ENCODE measurements at places on chromosomes 12 and 14.

- no peak for DNase-seq
Observed at GRCh38 chr12:98551787-98552186, 36.4 kb downstream of the TMPO start.

- no peak for DNase-seq
Observed at GRCh38 chr12:95690861-95691635, 99.5 kb downstream of the NTN4 start.

GRCh38 chr12:30437616-30438015 lies 258.1 kb downstream of the IPO8 start:
- DNase-seq, result no peak

DNA sequence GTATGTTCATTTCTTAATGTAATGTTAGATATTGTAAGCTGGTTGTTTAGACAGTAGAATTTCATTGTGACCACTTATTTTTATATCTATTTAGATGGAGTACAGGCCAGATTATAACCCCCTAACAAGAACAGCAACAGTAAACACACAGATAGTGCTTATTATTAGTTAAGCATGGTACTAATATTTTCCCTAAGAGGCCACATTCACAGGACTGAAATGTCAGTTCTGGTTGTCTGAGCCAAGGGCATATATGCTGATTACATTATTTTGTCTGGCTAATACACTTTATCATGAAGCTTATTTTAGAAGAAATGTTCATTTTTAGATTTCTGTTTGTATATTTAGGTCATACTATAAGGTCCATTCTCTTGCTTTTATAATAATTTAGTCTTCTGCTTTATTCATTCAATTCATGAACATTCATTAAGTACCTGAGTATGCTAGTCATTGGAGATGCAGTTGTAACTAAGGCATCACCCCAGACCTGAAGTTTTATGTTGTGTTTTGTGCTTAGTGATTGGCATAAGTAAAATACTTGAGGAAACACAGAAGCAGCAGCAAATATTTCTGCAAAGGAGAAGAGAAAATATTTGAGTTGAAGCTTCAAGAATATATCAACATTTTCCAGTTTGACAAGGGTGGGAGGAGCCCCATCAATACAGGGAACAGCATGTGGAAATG lies 413.7 kb downstream of the RAD51B start:
- no peak for DNase-seq

- no peak for DNase-seq
Observed at GRCh38 chr14:98498019-98498885, 773.7 kb downstream of the BCL11B start.

- no peak for DNase-seq
Observed at GRCh38 chr12:46265102-46265501, 3.7 kb downstream of the SLC38A1 start.

- no peak for DNase-seq
Observed at GRCh38 chr14:70468731-70469130, 16.8 kb downstream of the ADAM21 start.

DNA sequence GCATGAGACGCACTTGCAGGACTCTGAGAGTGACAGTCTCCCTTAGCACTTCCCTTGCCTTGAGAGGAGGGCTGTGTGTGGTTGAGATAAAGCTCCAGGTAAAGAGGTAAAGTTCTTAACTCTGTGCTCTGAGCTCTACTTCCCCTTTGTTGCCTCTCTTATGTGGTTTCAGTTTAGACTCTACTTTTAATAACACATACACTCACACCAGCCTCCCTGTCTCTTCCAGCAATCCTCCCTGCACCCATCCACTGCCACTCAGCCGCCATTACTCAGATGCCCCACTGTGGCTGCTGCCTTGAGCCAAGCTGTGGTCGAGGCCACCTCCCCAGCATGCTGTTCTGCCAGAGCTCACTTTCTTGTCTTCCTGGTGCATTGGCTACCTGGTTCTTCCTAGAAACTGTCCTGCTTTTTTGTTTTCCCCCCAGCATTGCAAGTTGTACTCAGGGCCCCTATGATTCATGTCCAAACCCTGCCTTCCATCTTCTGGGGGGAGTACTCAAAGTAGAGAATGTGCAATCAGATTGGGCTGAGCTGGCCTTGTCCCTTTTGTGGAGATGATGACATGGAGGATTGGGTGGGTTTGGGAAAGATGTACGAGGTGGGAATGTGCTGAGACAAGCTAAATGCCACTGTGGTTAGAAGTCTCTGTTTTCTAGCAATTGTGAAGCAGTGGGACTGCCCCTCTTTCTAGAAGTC lies 115.5 kb upstream of the PARP11 start:
- no peak for DNase-seq

GRCh38 chr12:64064706-64065105 lies 157.4 kb downstream of the KICS2 start:
- no peak for DNase-seq

- no peak for DNase-seq
Observed at GRCh38 chr12:132398386-132398991, 69.1 kb upstream of the GALNT9 start.

GRCh38 chr12:124915239-124916236 lies 1.1 kb upstream of the UBC start:
- no peak for DNase-seq

- no peak for DNase-seq
Observed at GRCh38 chr14:49303946-49304516, 282.1 kb downstream of the RPS29 start.

GRCh38 chr12:42119085-42119633 lies 25.5 kb downstream of the GXYLT1 start:
- no peak for DNase-seq

- no peak for DNase-seq
Observed at GRCh38 chr14:99562856-99563748, 40.9 kb downstream of the CCDC85C start.

GRCh38 chr12:119306593-119306992 lies 27.9 kb upstream of the CCDC60 start:
- DNase-seq, result no peak

- DNase-seq, result no peak
Observed at GRCh38 chr12:85448548-85449139, 168.6 kb downstream of the ALX1 start.

DNA sequence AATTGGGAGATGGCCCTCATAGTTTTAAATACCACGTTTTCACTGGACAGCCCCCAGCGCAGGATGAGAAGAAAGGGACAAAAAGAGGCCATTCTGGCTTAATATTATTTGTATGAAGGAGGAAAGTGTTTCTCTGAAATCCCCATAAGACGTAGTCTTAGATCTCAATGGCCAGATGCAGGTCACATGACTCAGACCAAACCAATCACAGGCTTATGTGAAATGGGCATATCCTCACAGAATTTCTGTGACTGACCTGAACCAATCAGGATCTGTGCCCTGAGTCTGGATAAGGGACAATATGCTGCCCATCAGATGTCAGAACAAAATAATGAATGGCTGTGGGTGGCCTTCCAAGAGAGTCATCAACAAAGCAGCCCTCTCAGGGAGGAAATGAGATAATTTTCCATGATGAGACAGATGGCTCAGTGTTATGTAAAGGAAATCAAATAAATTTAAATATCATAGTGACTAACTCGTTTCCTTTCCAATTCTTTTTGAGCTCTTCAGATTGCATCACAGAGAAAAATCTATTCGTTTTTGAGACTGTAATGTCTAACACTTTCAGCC lies 1009.5 kb upstream of the TMEM132C start:
- DNase-seq, result no peak

- no peak for DNase-seq
Observed at GRCh38 chr14:102086709-102086971, 204 bp downstream of the HSP90AA1 start.

DNA sequence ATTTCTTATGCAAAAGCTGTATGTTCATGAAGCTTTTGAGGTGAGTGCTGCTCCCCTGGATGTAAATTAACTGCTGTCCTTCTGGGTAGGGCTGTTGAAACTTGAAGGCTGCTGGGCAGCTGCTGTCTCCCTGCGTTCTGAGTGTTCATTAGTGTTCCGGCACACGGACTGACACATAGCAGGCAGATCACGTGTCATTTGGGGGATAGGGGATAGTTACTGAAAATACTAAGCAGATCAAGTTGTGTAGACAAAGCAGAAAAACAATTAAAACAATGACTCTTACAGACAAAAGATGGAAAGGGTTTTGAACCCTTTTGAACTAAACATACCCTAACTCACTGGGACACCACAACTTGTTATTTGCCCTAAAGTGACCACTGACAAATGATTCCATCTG lies 82.5 kb downstream of the PRICKLE1 start:
- no peak for DNase-seq

DNA sequence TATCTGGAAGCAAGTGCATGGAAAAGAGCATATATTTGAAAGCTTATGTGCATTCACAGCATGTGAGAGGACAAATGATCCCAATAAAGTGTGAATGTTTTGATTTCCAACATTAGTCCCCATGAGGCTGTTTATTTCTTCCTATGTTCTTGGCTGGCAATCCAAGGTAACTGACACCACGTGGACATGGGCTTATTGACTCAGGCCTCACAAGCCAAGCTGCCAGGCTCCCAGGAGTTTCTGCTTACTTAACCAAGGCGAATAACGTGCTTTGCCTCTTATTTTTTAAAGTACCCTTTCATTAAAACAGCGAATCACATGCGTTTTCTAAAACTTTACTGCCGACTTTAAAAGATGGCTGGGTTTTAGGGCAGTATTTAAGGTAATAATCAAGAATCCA lies 441.7 kb downstream of the FUT8 start:
- DNase-seq, result no peak

DNA sequence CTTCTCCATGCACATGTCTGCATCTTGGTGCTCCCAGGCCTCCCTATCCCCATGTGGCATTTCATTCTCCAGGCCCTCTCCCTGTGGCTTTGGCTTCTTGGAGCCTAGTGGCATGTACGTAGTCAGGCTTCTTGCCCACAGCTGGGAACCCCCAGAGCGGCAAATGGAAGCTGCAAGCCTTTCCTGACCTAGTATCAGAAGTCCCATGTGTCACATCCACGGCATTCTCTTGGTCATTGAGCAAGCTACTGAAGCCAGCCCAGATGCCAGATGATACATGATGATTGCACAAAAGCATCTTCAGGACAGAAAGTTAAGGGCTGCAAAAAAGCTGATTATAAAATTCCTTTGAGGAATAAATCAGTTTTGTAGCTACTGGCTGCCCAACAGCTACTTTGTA lies 154.9 kb downstream of the PELI2 start:
- no peak for DNase-seq

DNA sequence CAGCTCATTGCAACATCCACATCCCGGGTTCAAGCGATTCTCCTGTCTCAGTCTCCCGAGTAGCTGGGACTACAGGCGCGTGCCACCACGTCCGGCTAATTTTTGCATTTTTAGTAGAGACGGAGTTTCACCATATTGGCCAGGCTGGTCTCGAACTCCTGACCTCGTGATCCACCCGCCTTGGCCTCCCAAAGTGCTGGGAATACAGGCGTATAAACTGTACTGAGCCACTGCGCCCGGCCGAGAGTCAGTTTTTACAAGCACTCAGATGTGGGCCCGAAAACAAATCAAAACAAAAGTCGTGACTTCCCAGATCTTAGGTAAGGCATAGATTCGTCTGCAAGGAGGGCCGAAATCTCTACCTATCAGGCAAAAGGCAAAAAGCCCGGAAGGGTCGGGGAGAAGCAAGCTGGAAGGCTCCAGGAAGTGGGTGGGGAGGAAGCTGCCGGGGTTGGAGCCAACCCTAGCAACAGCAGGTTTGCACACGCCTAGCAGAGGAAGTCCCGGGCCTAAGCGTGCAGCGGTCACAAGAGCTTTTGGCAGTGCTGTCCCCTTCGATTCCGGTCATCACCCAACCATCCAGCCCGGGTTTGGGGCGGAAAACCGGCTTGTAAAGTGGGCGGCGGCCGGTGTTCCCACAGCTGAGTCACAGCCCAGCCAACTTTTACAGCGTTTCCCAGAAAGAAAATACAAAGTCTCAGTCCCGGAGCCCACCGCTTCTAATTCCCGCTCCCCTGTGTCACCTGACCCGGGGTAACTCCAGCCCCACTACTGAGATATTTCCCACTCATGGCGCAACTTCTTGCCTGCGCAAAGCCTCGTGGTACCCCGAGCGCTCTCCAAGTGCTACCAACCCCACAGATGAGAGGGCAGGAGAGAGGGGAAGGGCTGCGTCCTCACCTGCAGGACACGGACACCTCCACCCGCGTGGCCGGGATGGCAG lies 583 bp downstream of the CPNE8 start:
- DNase-seq, result no peak

GRCh38 chr12:18258929-18259328 lies 2.4 kb upstream of the PIK3C2G start:
- no peak for DNase-seq

DNA sequence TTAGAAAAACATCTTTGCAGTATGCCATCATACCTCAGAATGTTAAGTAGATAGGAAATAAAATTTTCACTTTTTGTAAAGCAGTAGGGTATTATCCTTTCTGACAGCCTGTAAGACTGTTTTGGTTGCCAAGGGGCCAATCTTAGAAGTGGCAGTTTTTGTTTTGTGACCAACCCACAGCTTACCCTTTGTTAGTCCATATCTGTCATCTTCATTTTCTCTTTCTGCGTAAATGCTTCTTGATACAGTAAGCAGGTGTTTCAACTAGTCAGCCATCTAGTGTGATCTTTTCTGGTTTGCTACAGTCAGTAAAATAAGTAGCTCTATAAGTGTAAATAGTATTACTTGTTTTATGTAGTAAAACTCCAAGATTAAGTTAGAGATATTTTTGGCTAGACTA lies 8.8 kb downstream of the PPM1A start:
- no peak for DNase-seq

- DNase-seq, result no peak
Observed at GRCh38 chr12:106910202-106910601, 45.5 kb upstream of the TMEM263 start.

GRCh38 chr14:94355191-94355794 lies 32.2 kb upstream of the SERPINA6 start:
- DNase-seq, result no peak

- no peak for DNase-seq
Observed at GRCh38 chr12:40225984-40226602, 1.3 kb downstream of the LRRK2 start.

- DNase-seq, result no peak
Observed at GRCh38 chr12:79991586-79991985, 56.7 kb upstream of the PPP1R12A start.

GRCh38 chr14:71606575-71606974 lies 325.7 kb upstream of the RGS6 start:
- DNase-seq, result no peak

- DNase-seq, result no peak
Observed at GRCh38 chr12:67539946-67540345, 108.6 kb upstream of the DYRK2 start.

GRCh38 chr12:76962099-76962498 lies 83.3 kb upstream of the CSRP2 start:
- no peak for DNase-seq

DNA sequence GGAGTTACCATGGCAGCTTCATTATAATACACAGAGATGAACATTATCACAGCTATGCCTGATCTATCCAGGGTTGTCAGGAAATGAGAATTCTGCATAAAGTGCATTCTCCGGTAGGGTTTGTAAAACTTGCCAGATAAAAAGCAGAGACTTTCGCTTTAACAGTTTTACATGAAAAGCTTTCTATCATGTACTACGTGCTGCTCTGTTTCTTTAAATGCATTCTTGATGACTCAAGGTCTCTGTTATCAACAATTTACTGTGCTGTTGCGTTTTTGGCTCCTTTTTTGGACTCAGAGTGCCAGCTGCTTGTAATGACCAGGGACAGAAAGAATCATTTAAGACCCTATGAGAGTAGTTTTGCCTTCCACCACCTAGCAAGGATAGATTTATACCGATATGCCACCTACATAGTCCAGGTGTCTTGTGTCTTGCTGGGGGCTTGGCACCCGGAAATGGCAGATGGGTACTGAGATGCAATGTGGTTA lies 371.2 kb downstream of the BTG1 start:
- DNase-seq, result no peak

- no peak for DNase-seq
Observed at GRCh38 chr12:77118696-77119095, 53.3 kb upstream of the E2F7 start.

Data from activated naive CD8-positive, alpha-beta T cell treated with anti-CD3 and anti-CD28 coated beads, Interleukin-2, amount 50 U/mL, for 16 hours (primary cell).